Omental fat pad (tissue), 4 donors: ENCODE measurements at places on chromosomes 2 and 18.

DNA sequence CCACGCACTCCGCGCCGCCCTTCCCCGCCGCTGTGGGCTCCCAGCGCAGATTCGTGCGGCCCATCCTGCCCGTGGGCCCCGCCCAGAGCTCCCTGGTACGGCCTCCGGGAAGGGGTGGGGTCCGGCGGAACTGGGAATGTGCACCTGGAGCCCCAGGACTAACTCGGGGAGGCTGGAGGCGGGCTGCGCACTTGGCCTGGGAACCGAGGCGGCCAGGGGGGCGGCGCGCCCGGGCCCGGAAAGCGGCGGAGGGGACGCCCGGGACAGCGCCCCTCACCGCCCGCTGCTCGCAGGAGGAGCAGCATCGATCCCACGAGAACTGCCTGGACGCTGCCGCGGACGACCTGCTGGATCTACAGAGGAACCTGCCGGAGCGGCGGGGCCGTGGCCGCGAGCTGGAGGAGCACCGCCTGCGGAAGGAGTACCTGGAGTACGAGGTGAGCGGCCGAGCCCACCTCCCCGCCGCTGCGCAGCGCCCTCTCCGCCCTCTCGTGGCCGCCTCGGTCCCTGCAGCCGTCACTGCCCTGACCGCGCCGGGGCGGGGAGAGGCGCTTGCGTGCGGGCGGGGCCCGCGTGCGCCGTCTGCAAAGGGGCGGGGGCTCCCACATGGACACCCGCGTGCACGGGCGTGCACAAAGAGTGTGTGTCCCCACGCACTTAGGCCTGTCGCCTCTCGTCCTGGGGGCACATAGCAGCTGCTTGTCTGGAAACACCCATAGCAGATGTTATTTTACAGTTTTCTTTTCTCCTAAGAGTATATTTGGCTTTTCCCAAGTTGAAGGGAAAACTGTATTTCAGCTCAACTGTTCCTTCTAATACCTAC lies 25.2 kb downstream of the PSD4 start:
- peak; percentile 72 for DNase-seq

GRCh38 chr2:180208841-180209240 lies 201.7 kb upstream of the CWC22 start:
- no peak for DNase-seq

DNA sequence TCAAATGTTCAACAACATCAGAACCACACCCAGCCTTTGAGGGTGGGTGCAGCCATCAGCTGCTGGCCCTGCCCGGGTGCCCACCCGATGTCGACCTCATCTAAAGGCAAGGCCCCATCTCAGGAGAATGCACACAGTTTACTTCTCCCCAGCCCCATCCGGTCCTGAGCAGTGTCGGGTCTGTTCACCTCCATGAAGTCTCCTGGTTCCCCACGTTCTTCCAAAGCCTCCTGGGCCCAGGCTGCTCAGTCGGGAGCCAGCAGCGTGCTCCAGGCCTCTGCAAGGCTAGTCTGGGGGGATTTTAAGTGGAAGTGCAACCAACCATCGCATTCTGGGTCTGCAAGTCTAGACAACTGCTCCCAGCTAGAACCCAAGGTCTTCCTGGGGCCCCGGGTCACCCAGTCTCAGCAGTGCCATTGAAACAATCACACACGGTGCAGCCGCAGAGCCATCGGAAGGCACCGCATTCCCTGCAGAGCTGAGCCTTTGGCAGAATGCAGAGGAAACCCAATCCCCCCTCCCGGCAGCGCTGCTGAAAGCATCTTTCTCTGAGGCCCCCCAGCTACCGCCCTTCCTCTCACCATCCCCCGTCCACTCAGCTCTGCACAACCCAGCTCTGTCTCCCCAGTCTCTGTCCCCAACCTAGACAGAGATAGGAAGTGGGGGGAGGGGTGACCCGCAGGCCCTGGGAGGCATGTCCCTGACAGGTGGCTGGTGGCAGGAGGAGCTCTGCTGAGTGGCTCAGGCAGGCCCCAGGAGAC lies 8.5 kb downstream of the ESPNL start:
- DNase-seq: no peak

GRCh38 chr2:196324211-196324610 lies 152.8 kb upstream of the STK17B start:
- no peak for DNase-seq

GRCh38 chr18:50855976-50856757 lies 22.8 kb upstream of the ME2 start:
- DNase-seq: no peak

DNA sequence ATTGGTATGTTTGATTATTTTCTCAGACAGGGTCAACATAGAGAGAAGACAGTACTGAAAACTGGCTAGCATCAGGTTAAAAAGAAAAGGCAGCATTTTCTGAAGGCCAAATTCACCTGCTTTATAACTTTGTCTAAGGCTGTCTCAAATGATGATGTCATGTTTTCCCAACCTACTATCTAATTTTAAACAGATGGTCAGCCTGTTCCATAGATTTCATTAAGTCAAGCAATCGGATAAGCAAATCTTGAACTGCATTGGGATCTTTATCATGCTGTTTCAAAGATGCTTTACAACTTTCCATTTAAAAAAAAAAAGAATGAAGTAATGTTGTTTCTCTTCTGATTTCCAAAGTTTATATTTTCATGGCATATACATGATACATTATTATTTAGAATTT lies 56.3 kb upstream of the SPOPL start:
- no peak for DNase-seq

GRCh38 chr2:192286093-192286701 lies 91.5 kb upstream of the TMEFF2 start:
- DNase-seq: no peak

DNA sequence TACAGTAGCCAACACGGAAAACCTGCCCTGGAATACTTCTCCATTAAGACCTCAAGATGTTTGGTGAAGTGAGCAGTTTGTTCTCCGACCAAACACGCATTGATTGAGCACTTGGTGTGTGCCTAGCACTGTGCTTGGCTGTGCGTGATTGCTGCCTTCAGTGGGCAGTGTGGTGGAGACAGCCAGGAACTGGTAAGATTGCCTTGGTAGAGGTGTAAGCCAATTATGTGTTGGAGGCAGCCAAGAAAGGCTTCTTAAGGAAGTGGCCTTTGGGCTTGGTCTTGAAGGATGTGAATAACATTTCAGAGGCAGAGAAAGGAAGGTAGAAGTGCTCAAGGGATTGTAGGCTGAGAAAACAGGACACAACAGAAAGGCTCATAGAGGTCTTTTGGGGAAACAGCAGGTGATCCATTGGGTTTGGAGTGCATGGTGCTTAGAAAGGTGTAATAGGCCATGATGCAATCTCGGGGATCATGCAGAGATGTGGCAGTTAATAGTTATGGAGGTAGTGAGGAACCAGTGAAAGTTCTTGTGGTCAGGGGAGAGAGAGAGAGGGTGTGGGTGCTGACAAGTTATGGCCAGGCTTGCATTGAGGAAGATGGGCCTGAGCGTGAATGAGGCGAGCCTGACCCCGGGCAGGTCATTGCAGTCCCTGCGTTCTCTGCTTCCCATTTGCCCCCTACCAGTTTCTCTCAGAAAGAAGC lies 6.3 kb downstream of the B3GNT2 start:
- no peak for DNase-seq

DNA sequence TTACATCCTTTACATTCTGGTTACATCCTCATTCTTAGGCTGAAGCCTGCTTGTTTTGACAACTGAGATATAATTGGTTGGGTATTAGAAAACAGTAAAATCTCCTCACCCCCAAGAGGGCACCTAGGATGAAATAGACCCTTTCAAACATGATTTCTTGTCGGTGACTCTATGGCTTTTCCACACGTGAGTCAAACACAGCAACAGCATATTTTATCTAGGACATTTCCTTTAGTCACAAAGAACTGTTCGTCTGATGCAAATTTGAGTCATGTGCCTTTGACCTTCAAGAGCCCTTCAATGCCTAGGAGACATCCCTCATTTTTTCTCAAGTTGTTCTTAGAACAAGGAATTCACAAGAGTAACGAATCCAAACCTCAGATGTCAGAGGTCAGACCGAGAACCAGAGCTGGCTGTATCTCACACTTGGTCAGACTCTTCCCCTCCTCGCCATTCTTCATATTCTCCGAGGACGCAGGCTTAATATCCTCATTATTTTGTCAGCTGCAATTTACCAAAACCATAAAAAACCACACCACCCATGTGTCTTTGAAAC lies 60.5 kb upstream of the ALKAL2 start:
- DNase-seq: no peak

DNA sequence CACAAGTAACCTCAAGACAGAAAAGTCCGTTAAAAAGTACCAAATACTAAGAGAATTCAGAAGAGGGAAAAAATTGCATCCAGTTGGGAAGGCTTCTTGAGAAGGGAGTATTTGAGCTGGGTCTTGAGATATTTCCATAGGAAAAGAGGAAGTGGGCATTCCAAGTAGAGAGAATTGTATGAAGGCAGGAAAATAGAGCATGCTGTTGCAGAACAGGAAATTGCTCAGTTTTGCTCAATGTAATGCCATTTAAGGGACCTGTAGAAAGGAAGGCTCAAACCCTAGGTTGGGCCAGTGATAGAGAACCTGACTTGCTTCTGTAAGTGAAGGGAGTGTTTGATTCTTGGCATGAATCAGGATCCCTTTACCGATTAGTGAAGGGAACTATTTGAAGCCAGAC lies 1.0 kb upstream of the ZC3H8 start:
- no peak for DNase-seq

- DNase-seq: no peak
These were observed 1.3 kb downstream of the HSPD1 start for GRCh38 chr2:197498235-197498936.

DNA sequence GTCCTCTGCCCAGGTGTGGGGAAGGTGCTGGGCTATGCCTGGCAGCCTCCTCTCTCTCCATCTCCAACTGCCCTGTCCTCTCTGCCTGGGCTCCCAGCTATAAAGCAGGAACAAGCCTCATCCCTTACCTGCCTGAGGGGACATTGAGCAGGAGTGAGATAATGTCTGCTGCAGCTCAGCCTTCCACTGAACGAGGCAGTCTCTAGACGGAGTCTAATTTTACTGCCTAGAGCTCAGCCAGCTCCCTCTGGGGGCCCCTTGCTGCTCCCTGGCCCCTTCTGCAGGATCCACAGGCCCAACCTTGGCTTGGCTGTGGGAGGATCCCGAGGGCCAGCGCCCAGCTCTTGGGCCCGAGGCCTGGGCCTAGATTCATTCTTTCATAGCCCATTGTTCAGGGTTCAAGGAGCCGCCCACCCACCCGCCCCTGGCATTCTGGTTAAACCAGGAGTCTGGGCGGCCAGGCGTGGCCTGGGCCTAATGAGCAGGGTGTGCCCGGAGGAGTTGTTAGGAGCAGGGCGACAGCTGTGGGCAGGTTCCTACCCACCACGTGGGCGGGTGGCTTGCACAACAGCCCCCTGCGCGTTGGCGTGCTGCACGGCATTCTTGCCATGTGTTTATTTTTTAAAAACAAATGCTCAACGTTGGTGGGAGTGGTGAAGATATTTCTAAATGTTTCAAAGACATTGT lies 44.6 kb downstream of the FOSL2 start:
- no peak for DNase-seq

DNA sequence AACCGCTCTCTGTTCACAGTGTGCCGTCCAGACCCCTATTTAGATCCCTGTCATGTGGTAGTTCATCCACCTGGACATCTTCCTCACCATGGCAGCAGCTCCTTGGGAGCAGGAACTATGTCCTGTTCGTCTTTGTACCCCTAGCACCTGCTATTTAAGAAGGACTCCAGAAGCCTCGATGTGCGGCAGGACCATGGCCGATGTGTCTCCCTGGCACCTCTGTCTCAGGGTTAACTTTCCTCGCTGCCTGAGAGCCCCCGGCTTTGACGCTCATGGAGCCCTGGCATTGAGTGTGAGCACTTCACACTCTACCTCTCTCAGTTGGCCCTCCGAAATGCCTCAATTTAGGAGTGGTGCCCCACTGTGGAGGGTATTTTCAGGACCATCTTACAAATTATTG lies 152.0 kb downstream of the FAM210A start:
- DNase-seq: no peak

DNA sequence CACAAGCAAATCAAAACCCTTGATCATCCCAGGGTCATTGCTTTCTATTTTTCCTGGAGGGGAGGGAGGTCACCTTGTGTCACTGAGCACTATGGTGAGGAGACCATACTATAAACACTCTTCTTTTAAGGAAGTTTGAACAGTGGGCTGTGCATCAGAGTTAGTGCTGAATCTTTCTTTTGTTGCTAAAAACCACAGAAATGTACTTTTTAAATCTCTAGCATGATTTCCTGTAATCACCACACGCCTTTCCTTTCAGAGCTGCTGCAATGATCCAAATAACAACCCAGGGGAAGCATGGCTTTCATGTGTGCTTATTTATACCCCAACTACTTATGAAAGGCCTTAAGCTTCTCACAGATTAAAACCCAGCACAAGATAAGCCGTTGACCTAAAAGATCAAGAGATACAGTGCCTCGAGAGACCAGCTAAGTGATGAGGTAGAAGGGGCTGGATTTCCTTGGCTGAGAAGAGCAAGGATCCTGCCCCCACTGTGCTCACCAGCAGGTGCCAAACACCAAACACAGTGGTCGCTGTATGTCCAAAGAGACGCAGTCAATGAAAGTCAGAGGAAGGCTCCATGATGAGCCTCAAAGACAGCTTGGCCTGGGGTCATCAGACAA lies 34.7 kb downstream of the TRABD2A start:
- no peak for DNase-seq

DNA sequence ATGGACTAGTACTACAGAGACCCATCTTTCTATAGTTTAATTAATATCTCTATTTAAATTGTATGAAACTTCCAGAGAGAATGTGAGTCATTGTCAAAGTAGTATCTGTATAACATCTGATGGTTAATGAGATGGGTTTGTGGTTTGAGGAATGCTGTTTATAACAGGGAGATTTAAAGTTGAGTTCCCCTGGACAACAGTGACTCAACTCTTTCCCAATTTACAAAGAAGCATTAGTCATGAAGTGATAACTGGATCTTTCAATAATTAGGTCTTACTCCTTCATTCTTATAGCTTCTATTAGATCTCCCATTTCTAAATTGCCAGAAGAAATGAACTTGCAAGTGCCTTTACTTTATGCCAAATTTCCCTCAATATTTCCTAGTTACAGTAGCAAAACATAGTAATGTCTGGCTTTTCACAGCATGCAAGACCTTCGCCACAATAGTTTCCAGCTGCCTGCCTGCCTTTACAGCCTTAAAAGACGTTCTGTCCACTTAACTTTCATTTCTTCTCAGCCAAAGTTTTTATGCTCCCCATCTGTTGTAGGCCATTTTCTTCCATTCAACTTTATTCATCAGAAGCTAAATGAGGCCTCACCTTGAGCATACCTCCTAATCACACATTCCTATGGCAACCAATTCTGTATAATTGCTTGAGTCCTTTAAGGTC lies 47.7 kb upstream of the WDR75 start:
- no peak for DNase-seq

GRCh38 chr2:181203412-181203811 lies 223.0 kb downstream of the UBE2E3 start:
- no peak for DNase-seq

GRCh38 chr2:96498021-96498431 lies 7.1 kb downstream of the NEURL3 start:
- DNase-seq: no peak

- no peak for DNase-seq
These were observed 68.9 kb upstream of the EFEMP1 start for GRCh38 chr2:55992455-55992854.

GRCh38 chr2:172394002-172394401 lies 33.4 kb upstream of the ITGA6 start:
- DNase-seq: no peak

- no peak for DNase-seq
These were observed 13.6 kb downstream of the FHOD3 start for GRCh38 chr18:36311026-36311570.

- no peak for DNase-seq
These were observed 15.0 kb downstream of the COX7A2L start for GRCh38 chr2:42345986-42346385.
